ENCODE measurements at places on chromosomes 7 and 10.
A peak's percentile ranks its signal among the peaks of the same experiment; 100 is the strongest.

GRCh38 chr7:96196676-96197075, 125.2 kb downstream of the SLC25A13 start:
- DNase-seq = no peak

- DNase-seq = no peak
Observed at GRCh38 chr10:73836427-73836980, 25.1 kb upstream of the NDST2 start.

GRCh38 chr10:42932735-42933447, 144.0 kb upstream of the RET start:
- DNase-seq = no peak

DNA sequence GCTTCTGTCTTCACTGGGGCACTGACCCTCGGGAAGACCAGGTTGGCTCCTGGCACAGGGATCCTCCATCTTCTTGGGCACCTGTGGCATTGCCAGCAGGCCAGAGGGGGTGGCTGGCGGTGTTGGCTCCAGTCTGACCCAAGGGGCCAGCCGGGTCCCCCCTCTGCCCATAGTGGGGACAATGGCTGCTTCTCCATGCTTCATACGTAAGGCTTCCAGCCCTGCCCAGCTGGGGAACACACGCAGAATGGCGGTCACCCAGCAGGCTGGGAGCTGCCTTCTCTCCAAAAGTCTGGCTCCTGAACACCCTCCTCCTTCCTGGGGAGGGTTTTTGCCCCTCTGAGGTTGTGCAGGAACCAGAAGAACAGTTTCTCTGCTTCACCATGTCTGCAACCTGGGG, 106.8 kb downstream of the NEURL1 start:
- no peak for DNase-seq

DNA sequence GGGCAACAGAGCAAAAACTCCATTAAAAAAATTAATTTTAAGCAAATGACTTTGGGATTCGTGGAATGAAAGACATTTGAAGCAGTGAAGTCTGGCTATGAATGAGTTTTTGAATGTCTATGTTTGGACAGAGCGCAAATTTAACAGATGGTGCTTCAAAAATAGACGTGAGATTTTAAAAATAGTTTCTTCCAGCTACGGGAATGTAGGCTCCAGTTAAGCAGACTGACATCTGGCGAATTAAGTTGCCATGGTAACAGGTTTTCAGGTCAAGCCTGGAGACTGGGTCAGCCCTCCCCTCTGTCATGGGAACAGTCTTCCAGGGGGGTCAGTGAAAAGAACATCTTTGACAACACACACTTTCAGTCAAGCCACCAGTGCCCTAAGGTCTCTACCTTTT, 62.0 kb downstream of the MYOF start:
- DNase-seq = no peak

- DNase-seq = no peak
Observed at GRCh38 chr7:126150278-126150958, 1102.3 kb downstream of the GRM8 start.

DNA sequence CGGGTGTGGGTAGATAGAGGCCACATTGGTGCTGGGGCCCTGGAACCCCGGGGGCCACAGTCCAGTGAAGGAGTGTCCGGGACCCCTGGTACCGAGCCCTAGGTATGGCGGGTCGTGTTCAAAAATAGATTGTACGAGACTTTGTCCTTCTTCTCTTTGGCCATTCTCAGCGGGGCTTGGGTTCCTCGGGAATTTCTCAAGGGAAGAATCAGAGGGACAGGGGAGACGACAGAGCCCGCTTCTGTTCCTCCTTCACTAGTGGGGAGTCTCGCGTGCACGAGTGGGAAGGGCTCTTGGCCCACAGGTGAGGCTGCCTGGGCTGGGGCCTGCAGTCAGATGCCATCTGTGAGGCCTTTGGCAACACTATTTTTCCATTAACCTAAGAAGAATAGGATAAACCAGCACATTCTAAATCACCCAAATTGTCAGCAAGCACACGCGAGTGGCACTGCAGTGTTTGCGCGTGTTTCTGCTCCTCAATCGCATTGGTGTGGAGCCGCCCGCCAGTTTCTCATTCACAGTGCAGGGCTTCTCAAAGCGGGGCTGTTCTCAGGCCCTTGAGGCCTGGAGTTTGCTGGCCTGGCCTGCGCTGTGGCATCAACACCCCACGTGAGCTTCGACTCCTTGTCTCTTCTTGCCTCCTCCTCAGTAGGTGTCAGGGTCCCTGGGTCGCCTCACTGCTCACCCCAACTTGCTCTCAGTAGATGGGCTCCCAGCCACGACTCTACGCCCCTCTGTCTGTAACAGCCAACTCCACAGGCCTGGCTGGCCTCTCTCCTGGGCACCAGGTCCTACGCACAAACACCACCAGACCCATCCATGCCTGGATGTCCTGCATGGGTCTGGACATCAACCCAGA, 187.6 kb upstream of the SHH start:
- no peak for DNase-seq

DNA sequence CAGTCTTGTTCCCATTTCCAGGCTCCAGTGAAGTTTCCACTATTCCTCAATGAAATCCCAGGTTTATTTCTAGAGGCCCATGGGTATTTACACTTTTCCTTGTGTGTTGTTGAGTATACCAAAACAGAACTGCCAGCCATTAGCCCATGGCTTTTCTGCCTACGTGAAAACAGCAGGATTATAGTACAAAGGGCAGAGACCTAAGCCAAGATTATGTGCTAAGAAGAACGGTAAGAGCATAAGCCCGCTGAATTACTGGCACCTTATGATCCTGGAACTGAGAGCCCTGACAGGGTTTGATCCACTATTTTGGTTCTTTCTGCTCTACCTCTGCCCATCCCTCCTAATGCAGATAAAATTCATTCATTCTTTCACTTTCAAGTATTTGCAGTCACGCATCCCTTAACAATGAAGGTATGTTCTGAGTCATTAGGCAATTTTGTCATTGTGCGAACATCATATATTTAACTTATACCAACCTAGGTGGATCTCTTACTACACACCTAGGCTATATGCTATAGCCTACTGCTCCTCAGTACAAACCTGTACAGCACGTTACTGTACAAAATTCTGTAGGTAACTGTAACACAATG, 16.0 kb downstream of the SEMA3C start:
- DNase-seq = no peak

DNA sequence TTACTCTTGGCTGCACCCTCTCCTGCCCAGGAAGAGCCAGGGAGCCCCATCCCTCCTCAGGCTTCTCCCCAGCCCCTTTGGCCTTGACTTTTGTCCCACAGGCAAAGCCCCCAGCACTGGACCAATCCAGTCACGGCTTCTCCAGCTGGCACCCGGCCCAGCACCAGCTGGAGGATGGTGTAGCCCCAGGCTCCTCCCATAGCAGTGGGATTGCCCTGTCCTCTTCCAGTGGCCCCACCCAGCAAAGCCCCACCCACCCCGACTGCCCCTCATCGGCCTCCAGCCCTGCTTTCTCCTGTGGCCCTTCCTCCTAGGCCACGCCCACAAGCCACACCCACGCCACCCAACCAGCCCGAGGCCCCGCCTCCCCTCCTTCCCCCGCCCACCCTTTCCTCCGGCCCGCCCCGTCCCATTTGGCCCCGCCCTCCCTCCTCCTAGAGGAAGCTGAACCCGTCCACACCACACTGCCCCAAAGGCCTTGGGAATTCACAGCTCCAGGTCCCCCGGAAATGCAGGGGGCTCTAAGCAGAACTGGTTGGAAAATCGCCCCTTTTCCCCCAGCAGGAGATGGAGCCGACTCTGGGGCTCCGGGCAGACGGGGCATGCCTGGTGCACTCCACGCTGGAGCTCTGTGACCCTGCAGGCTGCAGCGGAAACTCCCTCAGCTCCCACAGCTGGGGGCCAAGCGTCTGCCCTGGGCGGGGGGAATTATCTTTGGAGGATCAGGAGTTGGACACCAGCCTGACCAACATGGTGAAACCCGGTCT, 25.2 kb downstream of the GET4 start:
- DNase-seq = peak; percentile 88

DNA sequence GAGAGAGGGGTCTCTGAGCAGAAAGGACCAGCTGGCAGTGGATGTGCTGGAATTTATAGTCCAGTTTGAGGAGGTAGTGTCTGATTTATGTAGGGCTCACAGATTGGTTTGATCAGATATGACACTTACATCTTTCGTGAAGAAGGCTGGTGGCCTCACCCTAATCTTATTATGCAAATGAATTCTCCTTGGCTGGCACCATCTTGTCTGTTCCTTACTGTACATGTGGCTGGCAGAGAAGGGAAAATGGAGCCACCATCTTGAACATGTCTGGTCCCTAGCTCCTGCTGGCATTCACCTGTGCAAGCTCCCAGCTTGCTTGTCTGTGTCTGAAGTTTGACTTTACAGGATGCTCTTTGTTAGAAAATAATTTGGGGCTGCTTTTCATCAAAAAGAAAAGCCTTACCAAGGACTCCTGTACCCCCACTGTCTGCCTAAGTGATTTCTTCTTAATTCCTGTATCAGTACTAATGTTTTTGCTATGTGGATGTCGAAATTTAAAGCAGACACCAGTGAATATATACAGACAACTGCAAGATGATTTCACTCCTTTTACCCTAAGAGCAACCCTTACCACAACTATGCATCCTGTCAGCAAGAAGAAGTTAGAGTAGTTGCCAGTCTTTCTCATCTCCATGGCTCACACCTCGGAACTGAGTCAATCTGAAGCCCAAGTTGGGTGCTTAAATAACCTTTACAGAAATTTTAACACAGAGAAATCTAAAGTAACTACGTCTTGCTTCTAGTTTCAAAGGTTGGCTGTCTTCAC, 322.0 kb upstream of the SEMA3D start:
- no peak for DNase-seq

DNA sequence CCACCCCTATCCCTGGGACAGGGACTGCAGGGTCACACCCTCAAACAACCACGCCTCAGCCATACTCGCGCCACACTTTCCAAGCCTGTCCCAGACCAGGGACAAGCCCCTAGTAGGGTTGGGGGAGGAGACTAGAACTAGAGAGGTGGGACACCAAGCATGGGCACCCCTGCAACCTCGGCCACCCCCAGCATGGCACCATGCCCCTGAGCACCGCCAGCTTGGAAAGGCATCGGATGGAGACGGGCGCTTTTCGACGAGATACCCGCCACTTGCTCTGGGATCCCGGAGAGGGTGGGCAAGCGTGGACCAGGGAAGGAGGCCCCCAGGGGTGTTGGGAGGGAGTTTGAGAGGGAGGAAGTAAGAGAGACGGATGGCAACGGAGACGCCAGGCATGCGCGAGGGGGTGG, 13.1 kb upstream of the KMT2E start:
- no peak for DNase-seq

DNA sequence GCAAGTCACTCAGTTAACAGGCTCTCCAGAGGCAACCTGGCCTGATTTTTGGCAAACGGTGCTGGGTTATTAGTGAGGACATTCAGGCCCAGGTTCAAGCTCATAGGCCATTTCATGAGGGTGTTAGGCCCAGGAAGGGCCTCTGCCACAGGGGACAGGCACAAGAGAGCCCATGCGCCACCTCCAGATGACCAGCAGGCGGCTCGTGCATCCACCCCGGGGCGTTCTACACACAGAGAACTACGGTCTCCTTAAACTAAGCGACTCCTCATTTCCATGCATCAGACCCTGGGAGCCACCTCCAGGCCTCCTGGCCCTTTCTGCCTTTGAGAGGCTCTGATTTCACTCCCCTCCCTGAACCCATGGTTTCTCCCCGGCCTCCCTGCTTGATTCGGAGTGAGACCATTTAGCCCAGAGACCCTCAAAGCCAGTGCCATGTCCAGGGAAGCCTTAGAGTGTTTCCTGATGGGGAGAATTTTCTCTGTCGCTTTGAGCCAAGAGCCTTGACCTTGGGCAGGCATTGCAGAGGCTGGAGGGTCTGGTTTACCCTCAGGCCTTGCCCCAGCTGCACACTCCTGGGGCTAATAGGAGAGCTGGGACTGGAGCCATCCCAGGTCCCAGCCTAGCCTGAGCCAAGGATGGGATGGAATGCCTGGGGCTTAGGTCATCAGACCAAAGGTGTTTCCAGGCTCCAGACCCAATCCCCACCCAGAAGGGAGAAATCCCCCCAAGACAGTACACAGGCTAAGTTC, 188.0 kb downstream of the GRID1 start:
- DNase-seq = peak; percentile 58

GRCh38 chr10:99711129-99711719, 20.7 kb downstream of the COX15 start:
- peak; percentile 76 for DNase-seq
